ENCODE measurements at places on chromosomes 6 and 20.

DNA sequence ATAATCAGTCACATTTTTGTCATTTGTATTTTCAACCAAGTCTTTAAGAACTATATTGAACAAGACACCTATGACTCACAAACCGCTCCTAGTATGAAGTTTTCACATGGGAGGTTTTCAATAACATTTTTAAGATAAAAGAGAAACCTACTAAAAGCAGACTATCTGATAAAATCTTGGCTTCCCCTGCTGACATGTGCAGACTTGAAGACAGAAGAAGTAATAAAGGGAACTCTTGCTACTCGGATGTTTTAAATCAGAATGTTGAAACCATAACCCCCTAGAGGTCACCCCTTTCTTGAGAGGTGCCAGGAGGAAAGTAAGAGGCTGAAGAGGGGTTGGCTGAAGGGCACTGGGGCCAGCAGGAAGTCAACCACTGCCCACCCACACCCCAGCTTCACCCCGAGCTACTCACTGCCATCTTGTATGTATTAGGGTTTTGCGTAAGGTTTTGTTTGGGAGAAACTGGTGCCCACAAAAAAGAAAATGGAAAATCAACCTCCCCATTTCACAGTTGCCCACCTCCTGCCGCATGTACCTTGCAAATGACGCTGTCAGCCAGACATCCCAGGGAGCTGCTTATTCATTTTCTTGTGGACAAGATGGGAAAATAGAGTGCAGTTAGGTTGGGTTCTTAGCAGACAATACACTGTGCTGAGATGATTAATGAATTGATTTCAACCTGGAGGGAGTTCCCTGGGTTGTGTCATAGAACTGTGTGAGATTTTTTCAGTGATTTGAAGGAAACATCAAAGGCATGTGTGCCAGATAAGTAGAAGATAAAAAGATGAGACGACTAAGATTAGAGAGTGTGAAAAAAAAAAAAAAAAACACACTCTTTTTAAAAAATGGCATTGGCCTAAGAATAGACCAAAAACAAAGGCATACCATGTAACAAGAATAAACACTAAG, 83.2 kb upstream of the TAB2 start:
- DNase-seq: peak; percentile 44

GRCh38 chr20:32463642-32464400, 105.7 kb downstream of the ASXL1 start:
- DNase-seq: no peak

- no peak for DNase-seq
Measured at GRCh38 chr6:100230953-100231316, 233.8 kb downstream of the SIM1 start.

DNA sequence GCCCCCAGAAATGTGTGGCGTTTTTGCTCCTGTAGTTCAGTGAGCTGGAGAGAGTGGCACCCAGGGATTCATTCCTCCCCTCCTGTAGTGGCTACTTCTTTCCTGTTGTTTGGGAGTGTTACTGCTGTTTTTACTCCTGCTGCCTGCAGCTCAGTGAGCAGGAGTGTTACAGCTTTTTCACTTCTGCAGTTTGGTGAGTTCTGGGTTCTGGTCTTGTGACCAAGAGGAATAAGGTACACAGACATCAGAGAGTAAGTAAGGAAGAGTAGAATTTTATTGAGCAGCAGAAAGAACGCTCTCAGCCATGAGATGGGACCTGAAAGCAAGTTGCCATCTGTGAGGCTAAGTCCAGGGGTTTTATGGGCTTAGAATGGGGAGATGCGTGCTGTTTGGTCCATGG, 966.3 kb upstream of the CITED2 start:
- no peak for DNase-seq

DNA sequence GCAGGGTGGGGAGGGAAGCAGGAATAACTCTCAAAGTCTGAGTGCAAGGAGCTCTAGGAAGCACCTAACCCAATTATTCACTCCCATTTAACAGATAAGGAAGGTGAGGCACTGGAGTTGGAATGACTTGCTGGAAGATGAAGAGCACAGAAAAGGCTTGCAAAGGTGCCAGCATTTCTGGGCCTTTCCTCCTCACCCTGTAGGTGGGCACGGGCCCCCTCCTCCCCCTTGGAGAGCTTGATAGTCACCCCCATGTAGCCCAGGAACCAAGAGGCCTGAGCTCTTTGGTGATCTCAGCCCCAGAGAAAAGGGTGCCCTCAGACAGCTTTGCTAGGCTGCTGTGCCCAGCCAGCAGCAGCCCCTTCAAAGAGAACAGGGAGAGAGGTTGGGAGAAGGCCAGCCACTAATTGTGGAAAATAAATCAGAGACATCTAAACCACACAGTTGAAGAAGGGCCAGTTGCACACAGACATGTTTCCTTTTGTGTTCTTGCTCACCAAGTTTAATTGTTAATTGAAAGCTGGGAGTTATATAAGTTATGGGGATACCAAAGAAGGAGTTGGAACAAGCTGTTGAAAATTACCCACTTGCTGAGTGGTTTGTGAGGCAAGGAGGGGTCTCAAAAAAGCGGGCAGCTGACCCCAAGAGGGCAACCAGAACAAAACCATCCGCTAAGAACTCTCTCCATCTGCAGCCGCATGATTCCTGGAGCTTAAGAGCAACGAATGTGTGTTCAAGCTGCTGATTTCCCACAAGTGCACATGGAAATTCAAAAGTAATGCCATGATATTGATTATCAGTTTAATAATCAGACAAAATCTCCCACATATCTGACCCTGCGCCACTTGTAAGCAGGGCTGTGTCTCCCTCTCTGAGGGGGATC, 77.0 kb downstream of the MRPL14 start:
- DNase-seq: no peak

- DNase-seq: peak; percentile 36
Measured at GRCh38 chr6:42978839-42979522, at the start of gene PEX6. Gene PEX6 (minus strand): TSS chr6:42979181. CDS start chr6:42979150, 31 bp downstream.

- DNase-seq: no peak
Measured at GRCh38 chr20:17137692-17138091, 89.1 kb upstream of the PCSK2 start.

- DNase-seq: no peak
Measured at GRCh38 chr6:41966214-41966920, 24.8 kb upstream of the CCND3 start.

GRCh38 chr6:118501099-118501498, 47.0 kb upstream of the PLN start:
- DNase-seq: no peak

- no peak for DNase-seq
Measured at GRCh38 chr6:90397047-90397446, 100.4 kb upstream of the BACH2 start.

GRCh38 chr6:45454008-45454911, 76.5 kb upstream of the SUPT3H start:
- DNase-seq: no peak

DNA sequence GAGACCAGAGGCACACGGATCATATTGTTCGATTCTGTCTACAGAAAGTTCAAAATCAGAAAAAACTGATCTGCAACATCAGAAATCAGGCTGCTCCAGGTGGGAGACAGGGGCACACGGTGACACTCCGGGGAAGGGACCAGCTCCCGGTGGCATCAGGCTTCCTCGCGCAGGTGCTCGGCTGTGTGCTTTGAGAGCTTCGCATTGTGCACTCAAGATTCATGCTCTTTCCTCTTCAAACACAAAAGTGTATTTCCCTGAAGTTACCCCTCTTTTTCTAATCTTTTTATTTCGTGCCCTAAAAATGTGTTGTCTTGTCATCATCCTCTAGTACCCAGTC, 108.1 kb downstream of the DLL1 start:
- no peak for DNase-seq

DNA sequence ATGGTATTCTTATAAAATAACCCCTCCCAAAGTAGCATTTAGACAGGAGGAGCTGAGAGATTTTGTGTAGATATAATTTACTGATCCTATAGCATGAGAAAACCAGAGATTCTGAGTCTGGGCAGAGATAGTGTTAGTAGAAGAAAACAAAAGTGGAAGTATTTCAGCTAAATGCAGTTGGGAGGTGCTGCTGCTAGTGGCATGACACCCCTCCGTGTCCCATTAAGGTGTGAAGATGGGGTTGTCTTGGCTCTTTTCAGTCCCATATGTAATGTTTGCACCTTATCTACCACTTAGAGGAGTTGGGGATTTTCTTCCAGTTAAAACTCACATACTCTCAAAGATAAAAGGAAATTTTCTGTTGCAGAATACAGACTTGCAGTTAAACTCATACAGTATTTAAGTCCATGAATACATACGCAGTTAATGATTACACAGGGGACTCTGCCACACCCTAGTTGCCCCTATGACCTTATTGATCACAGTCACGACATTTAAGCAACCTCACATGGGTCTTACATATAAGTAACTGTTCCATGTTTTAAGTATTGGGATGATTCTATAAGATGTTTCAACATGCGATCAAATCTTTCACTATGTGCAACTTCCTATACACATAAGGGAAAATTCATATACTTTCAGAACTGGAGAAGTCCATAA, 11.5 kb downstream of the TAAR2 start:
- no peak for DNase-seq

DNA sequence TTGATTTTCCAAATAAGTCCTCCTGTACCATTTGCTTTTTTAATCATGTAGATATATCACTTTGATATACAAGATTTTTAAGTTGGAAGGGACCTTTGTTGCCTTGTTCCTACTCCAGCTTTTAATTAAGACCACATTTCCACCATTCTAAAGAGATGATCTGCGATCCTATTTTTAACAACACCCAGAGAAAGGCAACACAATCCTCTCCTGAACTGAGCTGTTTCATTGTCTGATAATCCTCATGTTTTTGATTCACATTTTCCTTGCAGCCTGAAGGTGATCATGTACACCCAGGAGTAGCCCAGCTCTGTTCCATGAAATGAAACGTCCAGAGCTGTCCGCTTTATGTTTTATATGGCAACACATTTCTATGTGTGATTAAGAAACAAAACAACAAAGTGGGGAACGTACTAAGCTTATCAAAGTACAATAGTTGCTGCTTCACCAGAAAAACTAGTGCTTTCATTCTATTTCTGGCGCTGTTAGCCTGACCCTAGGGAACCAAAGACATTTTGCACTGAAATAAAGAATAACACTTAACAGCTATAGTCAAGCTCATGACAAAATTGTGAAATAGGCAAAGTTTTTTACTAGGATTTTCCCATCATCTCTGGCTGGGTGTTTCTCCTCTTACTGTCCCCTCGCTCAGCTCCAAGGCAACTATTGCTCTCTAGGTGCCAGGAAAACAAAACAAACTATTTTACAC, 22.6 kb upstream of the TRAF3IP2 start:
- no peak for DNase-seq

DNA sequence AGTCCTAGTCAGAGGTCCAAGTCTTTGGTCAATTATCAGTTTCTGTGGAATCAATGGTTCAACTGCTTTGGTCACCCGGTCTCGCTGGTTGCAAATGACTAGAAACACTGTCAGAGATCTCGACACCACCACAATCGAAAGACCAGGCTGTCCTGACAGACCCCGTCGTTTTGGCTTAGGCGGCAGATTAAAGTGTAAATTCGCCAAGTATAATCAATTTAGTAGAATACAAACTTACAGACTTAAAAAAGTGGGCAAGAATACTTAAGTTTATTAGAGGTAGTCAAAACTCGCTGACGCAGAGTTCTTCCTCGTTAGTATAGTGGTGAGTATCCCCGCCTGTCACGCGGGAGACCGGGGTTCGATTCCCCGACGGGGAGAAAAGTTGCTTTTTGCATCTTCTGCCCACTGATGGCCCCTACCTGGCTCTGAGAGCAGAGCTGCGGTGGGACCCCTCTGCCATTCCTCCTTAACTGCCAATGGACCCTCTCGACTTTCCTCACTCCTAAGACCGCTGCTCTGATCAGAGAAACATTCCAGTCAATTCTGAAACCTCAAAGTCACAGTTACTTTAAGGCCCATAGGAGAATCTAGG, 30.6 kb upstream of the ZNF184 start:
- peak; percentile 39 for DNase-seq

GRCh38 chr6:36195471-36196112, 952 bp upstream of the BRPF3 start:
- DNase-seq: no peak

DNA sequence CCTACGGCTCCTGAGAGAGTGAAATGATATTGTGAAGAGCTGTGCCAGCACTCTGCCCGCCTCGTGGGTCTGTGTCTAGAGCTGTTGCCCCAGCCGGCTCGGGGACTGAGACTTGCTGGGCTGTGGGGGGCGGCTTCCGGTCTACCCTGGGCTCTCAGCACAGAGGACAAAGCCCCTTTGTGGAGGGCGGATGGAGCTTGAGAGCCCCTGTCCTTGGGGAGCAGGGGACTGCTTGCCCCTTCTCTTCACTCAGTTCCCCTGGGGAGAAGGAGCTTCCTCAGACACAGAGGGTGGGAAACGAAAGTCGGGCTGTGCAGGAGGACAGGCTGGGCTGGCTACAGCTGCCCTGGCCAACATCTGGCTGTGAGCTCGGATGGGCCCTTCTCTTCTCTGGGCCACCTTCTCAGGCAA, 11.0 kb downstream of the SRC start:
- DNase-seq: no peak

DNA sequence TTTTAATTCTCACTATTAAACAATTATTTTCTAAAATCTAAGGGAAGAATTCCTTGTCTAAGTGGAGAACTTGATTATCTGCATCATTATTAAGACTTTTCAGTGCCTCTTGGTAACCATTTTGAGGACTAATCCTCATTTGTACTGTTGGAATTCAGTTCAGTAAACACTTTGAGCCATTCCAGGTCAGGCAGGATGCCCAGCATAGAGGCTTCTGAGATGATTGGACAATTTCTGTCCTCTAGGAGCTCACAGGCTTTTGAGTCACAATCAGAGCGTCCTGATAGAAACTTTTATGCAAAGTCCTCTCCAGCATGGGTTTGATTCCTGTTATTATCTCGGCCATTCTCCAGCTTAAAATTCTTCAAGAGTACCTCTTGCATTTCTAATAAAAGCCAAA, 1304.6 kb downstream of the EPHA7 start:
- no peak for DNase-seq

- no peak for DNase-seq
Measured at GRCh38 chr6:139219746-139220145, 72.1 kb downstream of the TXLNB start.

- DNase-seq: no peak
Measured at GRCh38 chr6:123967905-123968304, 164.2 kb downstream of the NKAIN2 start.

DNA sequence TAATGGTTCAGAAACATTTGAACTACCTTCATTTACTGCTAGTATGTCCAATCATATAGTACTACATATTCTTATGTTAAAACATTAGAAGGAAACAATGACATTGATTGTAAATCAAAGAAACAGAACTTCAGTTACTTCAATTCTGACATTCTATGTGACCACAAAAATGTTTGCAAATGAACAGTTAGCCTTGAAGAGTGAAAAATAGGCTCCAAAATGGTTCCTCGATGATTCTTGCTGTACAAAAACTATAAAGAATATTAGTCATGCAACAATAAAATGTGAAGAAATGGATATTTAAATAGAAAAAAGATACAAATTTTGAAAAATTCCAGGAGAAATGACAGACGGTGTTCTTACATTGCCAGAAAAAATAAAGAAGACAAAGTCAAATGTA, 686.9 kb downstream of the BCKDHB start:
- DNase-seq: no peak

- DNase-seq: no peak
Measured at GRCh38 chr6:119283979-119284545, 65.5 kb downstream of the MAN1A1 start.

DNA sequence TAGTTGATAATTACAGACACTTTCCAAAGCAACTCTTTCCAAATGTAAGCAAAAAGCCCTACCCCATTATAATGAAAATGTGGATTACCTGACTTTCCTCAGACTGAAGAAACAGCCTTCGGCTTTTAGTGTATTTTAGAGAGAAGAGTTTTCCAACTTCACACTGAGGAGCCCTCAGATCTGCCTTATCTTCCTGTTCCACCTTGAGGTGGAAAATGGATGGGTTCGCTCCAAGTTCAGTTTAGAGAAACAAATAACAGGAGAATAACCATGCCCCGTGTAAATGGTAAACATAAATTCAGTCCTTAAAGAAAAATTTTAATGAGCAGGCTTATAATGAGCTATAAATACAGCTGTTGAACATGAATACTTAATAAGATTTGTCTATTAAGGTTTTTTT, 21.1 kb upstream of the MTHFD1L start:
- DNase-seq: no peak
